ENCODE measurements at places on chromosomes 12 and 14.

GRCh38 chr14:75811872-75812499 lies 150.9 kb downstream of the TTLL5 start:
- H3K27me3 ChIP-seq: no peaks in the 10 kb centered on the region
- no peak overlapping the region for H3K4me3 ChIP-seq
- DNase-seq: no peak
- no peaks in the 10 kb centered on the region for H3K4me1 ChIP-seq
- no peak overlapping the region for H3K27ac ChIP-seq

DNA sequence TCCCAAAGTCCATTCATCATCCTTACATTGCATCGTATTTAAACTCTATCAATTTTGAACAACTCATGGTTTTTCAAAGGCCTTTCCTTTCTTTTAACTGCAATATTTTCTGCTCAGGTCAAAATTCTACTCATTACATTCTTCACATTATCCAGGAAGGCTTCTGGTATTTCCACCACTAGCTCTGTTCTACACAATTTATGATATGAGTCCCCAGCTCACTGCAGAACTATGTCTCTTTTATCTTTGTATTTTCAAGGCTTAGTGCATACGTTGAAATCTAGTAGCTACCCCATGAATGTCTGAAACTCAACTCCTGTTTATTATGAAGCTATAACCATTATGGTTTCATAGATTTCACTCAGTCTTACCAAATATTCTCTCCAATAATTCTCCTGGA lies 282.9 kb downstream of the DUSP6 start:
- H3K4me3 ChIP-seq: no peak overlapping the region
- no peak overlapping the region for H3K27ac ChIP-seq

DNA sequence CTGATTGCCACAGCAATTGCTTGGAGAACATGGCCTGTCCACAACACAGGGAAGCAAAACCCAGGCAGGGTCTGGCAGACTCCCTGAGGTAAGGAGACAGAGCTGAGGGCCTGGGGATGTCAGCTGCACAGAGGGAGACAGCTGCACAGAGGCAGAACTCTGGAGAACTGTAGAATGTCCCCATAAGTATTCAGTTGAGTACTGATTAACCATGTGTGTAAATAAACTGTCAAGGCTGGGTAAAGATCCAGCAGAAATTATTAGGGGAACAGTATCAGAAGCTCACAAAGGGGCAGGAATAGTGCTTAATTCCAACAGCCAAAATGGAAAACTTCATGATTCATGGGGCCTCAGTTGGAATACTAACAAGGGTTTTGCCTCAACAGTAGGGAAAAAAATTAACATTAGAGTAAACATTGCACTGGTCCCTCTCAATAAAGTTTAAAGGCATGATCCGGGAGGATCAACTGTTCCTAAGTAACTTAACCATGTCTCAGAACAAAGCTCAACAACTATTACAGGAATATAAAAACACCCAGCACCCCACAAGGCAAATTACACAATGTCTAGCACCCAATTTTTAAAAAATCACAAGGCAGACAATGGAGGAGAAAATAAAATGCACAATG lies 201.3 kb upstream of the RASSF8 start:
- H3K36me3 ChIP-seq: no peaks in the 10 kb centered on the region
- DNase-seq: no peak
- H3K27ac ChIP-seq: no peak overlapping the region
- H3K27me3 ChIP-seq: no peaks in the 10 kb centered on the region
- no peaks in the 10 kb centered on the region for H3K4me1 ChIP-seq

- no peak overlapping the region for H3K27ac ChIP-seq
- no peaks in the 10 kb centered on the region for H3K27me3 ChIP-seq
- no peaks in the 10 kb centered on the region for H3K4me1 ChIP-seq
- no peak for DNase-seq
Measured at GRCh38 chr12:108722992-108723766, 8.1 kb downstream of the CORO1C start.

DNA sequence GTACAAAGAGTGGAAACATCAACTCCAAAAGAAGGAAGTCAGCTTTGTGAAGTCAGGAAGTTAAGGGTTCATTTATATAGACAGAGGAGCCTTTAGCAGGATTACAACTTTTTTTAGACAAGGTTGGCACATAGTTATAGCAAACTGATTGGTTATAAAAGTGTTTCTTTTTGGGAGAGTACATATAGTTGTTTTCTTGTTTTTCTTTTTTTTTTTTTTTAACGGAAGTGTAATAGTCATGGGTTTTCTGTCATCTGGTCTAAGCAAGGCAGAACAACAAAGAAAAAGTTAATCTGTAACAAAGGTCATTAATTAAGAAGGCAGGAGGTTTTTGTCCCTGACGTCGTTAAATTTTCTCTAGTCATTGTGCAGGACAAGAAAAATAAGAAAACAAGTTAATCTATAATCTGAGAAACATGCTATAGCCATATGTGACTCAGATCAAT lies 13.0 kb upstream of the MFAP5 start:
- DNase-seq: no peak
- no peaks in the 10 kb centered on the region for H3K36me3 ChIP-seq
- H3K4me1 ChIP-seq: peaks cover 7% of the 10 kb centered on the region
- H3K4me3 ChIP-seq: no peak overlapping the region
- H3K27me3 ChIP-seq: no peaks in the 10 kb centered on the region

DNA sequence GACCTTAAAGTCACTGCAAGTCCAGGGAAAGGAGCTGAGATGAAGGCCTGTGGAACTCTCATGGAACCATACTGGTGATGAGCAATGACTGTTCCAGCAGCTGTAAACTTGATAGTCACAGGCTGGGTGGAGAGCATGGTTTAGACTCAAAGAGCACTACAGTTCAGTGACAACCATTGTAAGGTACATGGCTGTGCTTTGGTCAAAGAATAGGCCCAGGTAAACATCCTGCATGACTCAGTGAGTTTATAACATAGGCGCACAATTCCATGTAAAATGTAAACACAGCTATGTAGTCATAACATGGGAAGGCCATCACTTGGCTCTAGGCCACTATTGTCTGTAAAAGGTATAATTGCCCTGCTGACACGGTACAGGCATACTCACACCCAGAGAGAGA lies 119.3 kb upstream of the FSCB start:
- H3K27me3 ChIP-seq: no peaks in the 10 kb centered on the region
- H3K36me3 ChIP-seq: no peaks in the 10 kb centered on the region
- H3K4me3 ChIP-seq: no peak overlapping the region
- no peaks in the 10 kb centered on the region for H3K4me1 ChIP-seq
- no peak for DNase-seq
- H3K27ac ChIP-seq: no peak overlapping the region

GRCh38 chr14:95939335-95939734 lies 62.7 kb downstream of the TUNAR start:
- H3K27me3 ChIP-seq: no peaks in the 10 kb centered on the region
- no peak overlapping the region for H3K4me3 ChIP-seq
- no peaks in the 10 kb centered on the region for H3K36me3 ChIP-seq

- peaks cover 78% of the 10 kb centered on the region for H3K36me3 ChIP-seq
- H3K4me3 ChIP-seq: no peak overlapping the region
- H3K27ac ChIP-seq: no peak overlapping the region
Measured at GRCh38 chr14:94049625-94050023, 23.5 kb downstream of the OTUB2 start.

DNA sequence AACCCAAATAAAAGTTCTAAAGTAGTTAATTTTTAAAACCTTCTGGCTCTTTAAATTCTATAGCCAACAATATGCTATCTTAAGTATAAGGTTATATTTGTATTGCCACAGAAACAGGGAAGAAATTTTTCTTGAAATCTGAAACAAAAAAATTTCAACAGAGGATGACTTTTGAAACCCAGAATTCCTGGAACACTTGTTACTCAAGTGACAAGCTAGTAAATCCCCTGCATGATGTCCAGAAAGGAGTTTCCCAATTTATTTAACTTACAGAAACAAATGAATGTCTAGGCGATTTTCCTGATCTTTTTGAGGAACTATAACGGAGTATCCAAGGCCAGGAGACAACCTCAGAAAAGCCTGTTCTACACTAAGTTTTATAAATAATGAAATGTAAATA lies 69.6 kb downstream of the SLC41A2 start:
- no peaks in the 10 kb centered on the region for H3K4me1 ChIP-seq
- H3K27me3 ChIP-seq: no peaks in the 10 kb centered on the region
- no peaks in the 10 kb centered on the region for H3K36me3 ChIP-seq
- no peak for DNase-seq
- no peak overlapping the region for H3K4me3 ChIP-seq

- no peaks in the 10 kb centered on the region for H3K27me3 ChIP-seq
- H3K36me3 ChIP-seq: peaks cover 23% of the 10 kb centered on the region
- DNase-seq: no peak
- no peak overlapping the region for H3K4me3 ChIP-seq
Measured at GRCh38 chr12:130876297-130876696, 4.4 kb downstream of the RAN start.

DNA sequence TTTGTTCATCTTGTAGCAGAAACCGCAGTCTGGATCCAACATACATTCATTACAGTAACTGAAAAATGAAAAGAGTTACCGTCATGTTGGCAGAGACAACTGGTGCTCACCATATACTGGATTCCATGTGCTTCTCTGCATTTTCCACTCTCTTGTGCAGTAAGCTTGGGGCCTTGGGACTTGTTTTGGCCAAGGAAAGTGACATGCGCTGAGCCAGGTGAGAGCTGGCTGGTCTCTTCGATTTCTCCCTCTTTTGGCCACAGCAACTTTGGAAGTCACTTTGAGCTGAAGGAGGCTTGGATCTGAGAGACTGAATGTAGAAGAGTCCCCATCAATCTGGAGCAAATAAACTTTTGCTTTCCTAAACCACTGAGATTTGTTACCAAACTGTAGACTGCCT lies 210.6 kb upstream of the ABCD2 start:
- H3K4me1 ChIP-seq: no peaks in the 10 kb centered on the region
- H3K27me3 ChIP-seq: no peaks in the 10 kb centered on the region
- no peaks in the 10 kb centered on the region for H3K36me3 ChIP-seq
- H3K27ac ChIP-seq: no peak overlapping the region
- DNase-seq: no peak

DNA sequence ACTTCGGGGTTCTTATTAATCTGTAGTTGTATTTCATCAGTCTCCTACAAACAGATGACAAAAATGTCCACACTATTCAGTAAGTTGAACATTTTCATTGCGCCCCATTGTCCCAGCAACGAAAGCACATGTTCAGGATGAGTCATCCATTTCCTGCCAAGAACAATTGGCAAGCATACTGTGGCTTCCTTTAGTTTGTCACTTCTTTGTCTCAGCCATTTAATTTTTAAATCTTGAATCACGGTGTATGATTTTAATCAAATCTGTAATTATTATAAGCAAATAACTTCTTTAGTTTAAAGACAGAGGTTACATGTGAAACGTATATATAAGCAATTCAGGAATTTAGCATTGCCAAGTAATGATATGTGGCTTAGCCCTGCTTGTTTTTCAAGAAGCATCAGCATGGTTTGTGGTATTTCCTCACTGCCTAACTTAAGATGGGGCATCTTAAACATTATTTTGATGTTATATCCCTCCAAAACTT lies 211.3 kb upstream of the KRR1 start:
- peak; percentile 61 for DNase-seq
- no peaks in the 10 kb centered on the region for H3K27me3 ChIP-seq
- peaks cover 17% of the 10 kb centered on the region for H3K4me1 ChIP-seq
- no peak overlapping the region for H3K4me3 ChIP-seq

GRCh38 chr12:674272-674781 lies 11.1 kb upstream of the NINJ2 start:
- H3K27me3 ChIP-seq: no peaks in the 10 kb centered on the region
- peaks cover 42% of the 10 kb centered on the region for H3K4me1 ChIP-seq
- peak overlapping the region; percentile 43 for H3K4me3 ChIP-seq
- no peaks in the 10 kb centered on the region for H3K36me3 ChIP-seq
- peak; percentile 85 for DNase-seq

- H3K4me3 ChIP-seq: no peak overlapping the region
- no peaks in the 10 kb centered on the region for H3K36me3 ChIP-seq
- H3K4me1 ChIP-seq: no peaks in the 10 kb centered on the region
- DNase-seq: no peak
- H3K27ac ChIP-seq: no peak overlapping the region
Measured at GRCh38 chr12:131159660-131160059, 206.0 kb downstream of the ADGRD1 start.

- peaks cover 6% of the 10 kb centered on the region for H3K4me1 ChIP-seq
- no peak for DNase-seq
- no peak overlapping the region for H3K27ac ChIP-seq
- no peaks in the 10 kb centered on the region for H3K36me3 ChIP-seq
Measured at GRCh38 chr12:122949816-122950675, 16.2 kb downstream of the ABCB9 start.

DNA sequence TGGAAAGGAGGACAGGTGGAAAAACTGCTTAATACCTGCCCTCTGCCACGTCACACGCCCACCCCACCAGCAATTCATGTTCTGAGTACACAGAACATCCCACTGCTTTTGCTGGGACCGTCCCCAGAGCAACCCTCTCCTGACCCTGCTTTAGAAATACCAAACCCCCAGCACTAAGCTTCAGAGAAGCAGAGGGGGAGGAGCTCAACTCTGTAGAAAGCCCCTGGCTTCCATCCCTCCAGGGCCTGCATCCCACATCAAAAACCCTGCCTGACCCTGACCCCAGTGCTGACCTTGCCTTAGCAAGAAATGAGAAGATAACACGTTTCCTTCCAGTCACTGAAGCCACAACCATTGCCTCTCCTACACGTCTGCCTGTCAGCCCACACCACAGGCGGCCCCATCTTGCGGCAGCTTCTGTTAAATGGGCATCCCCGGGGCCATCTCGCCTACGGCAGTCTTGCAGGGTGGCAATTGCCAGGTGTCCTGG lies 19.7 kb downstream of the VDR start:
- no peaks in the 10 kb centered on the region for H3K36me3 ChIP-seq
- H3K27ac ChIP-seq: no peak overlapping the region
- no peaks in the 10 kb centered on the region for H3K27me3 ChIP-seq
- peaks cover 44% of the 10 kb centered on the region for H3K4me1 ChIP-seq
- peak; percentile 9 for DNase-seq
- H3K4me3 ChIP-seq: no peak overlapping the region

DNA sequence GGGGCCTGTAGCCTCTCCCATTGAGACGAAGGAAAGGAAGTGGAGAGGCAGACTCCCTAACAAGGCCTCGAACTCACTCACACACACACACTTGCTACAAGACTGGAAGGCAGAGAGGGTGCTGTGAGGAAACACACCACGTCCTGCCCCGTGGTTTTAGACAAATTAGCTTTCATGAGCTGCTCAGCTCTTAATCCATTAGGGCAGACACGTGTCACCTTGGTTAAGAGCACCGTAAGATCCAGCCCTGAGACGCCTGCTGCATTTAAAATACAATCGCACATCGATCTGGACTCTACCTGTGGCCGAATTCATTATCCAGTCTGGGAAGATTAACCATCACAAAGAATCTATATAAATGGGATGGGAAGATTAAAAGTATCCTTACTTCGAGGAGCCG lies 72.0 kb downstream of the RIMBP2 start:
- DNase-seq: no peak
- no peaks in the 10 kb centered on the region for H3K36me3 ChIP-seq
- no peaks in the 10 kb centered on the region for H3K4me1 ChIP-seq
- H3K4me3 ChIP-seq: no peak overlapping the region
- no peak overlapping the region for H3K27ac ChIP-seq

GRCh38 chr12:82862069-82862841 lies 175.5 kb downstream of the TMTC2 start:
- DNase-seq: no peak
- no peaks in the 10 kb centered on the region for H3K27me3 ChIP-seq
- no peaks in the 10 kb centered on the region for H3K36me3 ChIP-seq
- no peaks in the 10 kb centered on the region for H3K4me1 ChIP-seq
- H3K4me3 ChIP-seq: no peak overlapping the region

- no peak overlapping the region for H3K27ac ChIP-seq
- H3K27me3 ChIP-seq: no peaks in the 10 kb centered on the region
Measured at GRCh38 chr14:62694075-62694474, 351.2 kb downstream of the KCNH5 start.
